ENCODE measurements at places on chromosomes 1 and 21.

DNA sequence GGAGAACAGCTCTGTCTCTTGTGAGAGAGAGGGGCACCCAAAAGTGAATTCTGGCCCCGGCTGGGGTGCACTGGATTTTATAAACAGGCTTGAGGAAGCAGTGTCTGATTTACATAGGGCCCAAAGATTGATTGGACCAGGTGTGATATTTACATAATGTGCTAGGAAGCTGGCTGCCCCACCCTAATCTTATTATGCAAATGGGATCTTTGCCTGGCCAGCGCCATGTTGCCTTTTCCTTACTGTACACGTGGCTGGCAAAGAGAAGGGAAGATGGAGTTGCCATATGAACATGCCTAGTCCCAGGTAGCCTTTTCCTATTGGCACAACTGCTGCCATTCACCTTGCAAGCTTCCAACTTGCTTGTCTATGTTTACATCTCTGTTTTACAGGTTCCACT is 29.0 kb upstream of the CFHR4 start:
- no peak for DNase-seq

DNA sequence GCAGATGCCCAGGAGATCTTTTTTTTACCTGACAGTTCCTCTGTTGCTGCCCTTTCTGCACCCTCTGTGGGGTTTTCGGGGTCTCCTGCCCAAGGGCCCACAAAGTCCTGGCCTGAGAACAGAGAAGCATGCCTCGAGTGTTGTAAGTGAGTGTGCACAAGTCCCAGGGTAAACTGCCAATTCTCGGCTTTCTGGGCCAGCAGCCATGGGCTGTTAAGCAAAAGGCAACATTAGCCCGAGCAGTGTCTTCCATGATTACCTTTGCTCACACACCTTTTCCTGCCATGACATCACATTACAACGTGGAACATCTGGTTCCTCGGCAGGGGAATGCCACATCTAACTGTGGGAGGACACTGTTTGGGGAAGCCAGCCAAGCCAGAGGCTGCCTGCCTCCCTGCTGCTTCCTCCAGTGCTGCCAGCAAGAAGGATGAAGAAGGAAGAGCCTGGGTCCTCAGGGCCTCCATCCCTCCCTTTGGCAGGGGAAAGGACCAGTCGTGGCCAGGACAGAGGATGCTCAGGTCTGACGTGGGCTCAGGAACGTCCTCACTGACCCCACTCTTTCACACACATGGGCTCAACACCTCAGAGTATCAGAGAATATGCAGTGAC is 485.9 kb downstream of the OMA1 start:
- DNase-seq, result no peak

DNA sequence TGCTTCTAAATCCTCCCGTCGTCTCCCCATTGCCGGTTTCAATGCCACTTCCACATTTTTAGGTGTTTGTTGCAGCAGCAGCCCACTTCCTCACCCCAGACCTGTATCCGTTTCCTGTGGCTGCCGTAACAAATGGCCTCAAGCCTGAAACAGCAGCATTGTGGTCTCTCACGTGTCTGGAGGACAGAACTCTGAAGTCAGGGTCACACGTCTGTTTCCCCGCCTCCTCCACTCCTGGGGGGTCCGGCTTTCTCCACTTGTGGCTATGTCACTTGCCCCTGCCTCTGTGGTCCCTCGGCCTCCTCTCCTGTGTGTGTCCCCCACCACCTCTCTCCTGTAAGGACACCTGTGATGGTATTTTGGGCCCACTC is 21.8 kb downstream of the TRPM2 start:
- DNase-seq, result no peak

- DNase-seq, result no peak
These were observed 66.5 kb downstream of the USP24 start for GRCh38 chr1:55148676-55149075.

DNA sequence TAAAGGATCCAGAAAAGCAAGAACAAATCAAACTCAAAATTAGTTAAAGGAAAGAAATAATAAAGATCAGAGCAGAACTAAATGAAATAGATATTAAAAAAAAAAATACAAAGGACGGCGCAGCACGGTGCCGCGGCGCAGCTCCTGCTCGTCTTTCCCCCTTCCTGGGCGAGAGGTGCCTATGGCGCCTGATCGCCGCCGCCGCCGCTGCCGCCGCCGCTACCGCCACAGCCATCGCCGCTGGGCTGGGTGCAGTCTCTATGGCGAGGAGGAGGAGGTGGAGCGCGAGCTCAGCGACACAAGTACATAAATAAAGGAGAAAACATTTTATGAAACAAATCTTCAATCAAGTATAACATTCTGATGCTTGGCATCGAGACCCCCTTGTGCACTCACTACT is 77.6 kb upstream of the VANGL1 start:
- no peak for DNase-seq

GRCh38 chr1:39886757-39887231 is 3.5 kb upstream of the TRIT1 start:
- no peak for DNase-seq

DNA sequence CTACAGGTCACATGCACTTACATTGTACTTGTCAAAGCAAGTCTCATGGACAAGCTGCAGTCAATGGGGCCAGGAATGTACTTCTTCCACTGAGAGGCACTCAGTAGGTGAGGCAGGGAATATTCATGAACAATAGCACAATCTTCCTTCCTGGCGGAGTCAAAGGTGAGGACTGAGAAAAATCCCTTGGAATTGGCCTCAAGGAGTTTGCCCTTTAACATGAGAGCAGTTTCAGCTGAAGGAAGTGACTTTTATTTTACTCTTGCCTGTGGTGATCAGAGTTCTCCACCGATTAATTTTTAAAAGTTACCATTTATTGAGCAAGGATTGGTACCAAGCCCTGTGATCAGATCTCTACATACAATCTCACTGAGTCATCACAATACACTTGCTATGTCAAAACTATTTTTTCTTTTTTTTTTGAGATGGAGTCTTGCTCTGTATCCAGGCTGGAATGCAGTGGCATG is 11.2 kb upstream of the AK2 start:
- DNase-seq, result no peak

GRCh38 chr1:213619026-213619425 is 368.7 kb upstream of the PROX1 start:
- no peak for DNase-seq

DNA sequence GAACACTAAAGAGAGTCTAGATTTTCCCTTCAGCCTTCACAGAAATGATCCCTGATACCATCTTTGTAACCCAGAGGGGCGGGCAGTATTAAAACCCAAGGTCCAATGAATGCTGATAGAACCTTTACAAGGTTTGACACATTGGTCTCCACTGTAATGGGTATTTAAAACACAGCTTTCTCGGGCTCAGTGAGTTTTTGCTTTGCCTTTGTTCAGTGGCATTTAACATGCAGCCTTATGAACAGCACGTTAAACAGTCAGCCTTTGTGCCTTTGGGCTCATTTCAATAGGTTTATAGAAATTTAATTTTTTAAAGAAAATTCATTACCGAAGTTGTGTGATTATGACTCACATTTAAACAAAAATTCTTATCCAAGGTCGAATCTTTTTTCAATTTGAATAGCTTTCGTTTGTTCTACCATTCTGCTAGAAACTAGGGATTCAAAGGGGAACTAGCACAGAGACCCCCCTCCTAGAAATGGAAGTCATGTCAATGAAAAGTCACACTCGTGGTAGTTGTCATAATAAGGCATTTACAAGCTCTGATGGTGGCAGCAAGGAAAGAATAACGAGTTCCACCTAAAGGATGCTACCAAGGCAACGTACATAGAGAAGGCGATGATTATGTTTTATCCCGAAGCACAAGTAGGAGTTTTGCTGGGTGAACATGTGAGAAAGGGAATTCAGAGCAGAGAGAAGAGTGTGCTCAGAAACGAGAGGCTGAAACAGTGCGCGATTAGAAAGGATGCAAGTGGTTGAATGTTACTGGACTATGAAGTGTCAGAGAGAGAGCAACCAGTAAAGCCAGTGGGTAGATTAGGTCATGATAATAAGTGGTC is 66.2 kb downstream of the SGIP1 start:
- no peak for DNase-seq

DNA sequence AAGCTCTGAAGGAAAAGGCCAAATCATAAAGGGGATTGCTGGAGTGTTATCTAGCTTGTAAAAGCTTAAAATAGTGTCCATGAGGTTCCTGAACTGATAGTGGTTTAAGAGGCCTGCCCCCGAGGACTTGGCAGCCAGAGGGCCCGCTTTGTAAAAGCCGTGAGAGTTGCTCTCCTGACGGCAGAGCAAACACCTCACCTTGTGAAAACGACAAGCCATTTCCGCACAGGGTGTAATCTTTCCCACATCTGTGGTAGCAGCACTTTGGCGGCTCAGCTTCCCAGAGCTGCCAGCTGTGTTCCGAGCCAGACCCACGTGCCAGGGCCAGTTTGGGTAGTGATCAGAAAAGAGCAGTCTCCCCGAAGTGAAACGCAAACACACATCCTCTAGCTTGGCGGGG is 37.0 kb downstream of the SERBP1 start:
- DNase-seq, result no peak

DNA sequence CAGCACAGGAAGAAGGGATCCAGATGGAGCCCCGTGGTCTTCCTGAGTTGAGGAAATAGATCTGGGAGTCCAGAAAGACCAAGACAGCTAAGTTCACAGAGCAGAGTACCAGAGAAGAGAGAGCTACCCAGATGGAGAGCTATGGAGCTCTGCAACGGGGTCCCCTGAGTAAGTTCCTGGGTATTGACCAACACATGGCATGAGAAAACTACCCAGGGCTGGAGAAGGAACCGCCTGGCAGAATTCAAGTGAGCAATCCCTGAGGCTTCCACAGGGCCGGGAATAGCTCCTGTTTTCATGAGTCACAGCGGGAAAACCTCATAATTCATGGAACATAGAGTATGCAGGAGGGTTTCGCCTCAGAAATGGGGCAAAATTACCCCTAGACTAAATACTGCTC is 19.7 kb downstream of the STPG1 start:
- no peak for DNase-seq

- no peak for DNase-seq
These were observed 5.0 kb downstream of the CTPS1 start for GRCh38 chr1:40984531-40984930.

- DNase-seq, result no peak
These were observed 43.5 kb upstream of the COG2 start for GRCh38 chr1:230598745-230599144.

DNA sequence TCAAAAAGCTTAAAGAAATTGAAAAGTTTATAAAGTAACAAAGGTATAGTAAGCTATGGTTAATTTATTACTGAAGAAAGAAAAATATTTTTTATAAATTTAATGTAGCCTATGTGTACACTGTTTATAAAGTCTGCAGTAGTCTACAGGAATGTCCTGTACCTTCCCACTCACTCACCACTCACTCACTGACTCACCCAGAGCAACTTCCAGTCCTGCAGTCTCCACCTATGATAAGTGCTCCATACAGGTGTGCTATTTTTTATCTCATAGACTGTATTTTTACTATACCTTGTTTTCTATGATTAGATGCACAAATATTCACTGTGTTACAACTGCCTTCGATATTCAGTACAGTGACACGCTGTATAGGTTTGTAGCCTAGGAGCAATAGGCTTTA is 106.6 kb downstream of the NR5A2 start:
- no peak for DNase-seq

DNA sequence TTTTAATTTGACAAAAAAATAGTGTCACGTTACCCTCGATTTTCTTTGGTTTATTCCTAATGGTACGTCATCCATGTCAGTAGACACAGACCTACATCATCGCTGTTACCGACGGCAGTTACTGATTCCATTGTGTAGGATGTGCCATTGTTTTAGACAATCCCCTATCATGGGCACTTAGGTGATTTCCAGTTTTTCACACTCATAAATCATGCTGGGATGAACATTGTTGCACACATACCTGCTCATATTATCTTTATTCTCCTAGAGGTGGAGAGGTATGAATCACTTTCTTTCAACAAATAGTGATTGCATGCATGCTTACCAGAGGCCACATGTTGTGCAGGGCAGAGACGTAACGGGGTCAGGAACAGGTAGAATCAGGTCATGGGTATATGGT is 79.7 kb upstream of the EFHD2 start:
- no peak for DNase-seq

DNA sequence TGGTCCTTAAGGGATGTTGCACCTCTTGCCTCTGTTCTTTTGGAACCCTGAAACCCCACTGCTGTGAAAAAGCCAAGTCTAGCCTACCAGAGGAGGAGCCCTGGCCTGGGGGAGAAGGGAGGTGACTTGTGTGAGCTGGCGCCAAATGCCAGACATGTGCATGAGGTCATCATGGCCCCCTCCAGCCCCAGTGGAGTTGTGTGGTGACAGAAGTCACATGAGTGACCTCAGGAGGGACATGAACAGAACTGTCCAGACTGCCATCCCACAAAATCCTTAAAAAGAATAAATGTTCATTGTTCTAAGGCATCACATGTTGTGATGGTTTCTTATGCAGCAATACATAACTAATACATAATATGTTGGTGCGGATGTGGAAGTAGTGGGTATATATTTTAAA is 10.8 kb downstream of the HHAT start:
- no peak for DNase-seq

GRCh38 chr1:154849645-154850131 is 20.4 kb downstream of the KCNN3 start:
- no peak for DNase-seq
